ENCODE measurements at places on chromosomes 12 and 14.

GRCh38 chr14:53064475-53064874 is 88.6 kb downstream of the DDHD1 start:
- no peak for DNase-seq

DNA sequence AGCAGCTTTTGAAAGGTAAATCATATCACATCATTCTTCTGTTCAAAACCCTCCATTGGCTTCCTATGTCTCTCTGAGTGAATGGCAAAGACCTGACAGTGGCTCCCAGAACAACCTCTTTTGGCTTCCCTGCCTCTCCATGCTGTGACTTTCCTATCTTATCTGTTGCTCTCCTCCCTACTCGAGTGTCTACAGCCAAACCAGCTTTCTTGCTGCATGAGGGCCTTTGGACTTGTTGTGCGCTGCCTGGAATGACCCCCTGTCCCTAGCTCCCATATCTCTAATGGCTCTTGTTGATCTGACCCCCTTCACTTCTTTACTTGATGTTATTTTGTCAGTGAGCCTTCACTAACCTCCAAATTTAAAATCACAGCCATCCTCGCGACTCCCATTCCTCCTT is 2.5 kb downstream of the SYNE2 start:
- no peak for DNase-seq

DNA sequence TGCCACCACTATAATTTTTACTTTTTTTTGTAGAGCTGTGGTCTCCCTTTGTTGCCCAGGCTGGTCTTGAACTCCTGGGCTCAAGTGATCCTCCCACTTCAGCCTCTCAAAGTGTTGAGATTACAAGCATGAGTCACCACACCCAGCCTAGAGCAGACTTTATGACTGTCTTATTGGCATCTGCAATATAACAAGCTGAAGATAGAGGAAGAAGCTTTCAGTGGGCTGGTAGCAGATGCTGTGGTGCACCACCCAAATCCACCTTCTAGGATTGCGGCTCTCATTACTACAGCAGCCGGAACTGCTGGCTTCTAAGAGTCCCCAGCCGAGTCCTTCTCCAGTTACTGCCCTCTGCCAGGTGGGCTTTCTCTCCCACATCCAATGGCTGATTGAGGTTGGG is 7.6 kb upstream of the STK38L start:
- DNase-seq, result no peak

- no peak for DNase-seq
Measured at GRCh38 chr12:89529738-89530137, 3.9 kb upstream of the POC1B start.

DNA sequence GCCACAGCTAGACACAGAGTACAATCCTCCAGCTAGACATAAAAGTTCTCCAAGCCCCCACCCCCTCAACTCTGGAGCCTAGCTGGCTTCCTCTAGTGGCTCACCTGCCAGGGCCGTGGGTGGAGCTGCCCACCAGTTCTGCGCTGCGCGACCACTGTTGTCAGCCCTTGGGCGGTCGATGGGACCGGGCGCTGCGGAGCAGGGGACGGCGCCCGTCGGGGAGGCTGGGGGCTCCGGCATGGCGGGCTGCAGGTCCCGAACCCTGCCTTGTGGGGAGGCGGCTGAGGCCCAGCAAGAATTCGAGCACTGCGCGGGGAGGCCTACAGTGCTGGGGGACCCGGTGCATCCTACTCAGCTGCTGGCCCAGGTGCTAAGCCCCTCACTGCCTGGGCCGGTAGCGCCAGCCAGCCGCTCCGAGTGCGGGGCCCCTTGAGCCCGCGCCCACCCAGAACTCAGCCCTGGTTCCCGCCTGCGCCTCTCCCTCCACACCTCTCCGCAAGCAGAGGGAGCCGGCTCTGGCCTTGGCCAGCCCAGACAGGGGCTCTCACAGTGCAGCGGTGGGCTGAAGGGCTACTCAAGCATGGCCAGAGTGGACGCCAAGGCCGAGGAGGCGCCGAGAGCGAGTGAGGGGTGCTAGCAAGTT is 51.0 kb downstream of the RTN1 start:
- no peak for DNase-seq

GRCh38 chr14:76729258-76729657 is 32.0 kb upstream of the VASH1 start:
- no peak for DNase-seq

- no peak for DNase-seq
Measured at GRCh38 chr12:78340406-78340805, 509.7 kb downstream of the NAV3 start.

GRCh38 chr12:3261782-3262359 is 184.7 kb downstream of the TSPAN9 start:
- no peak for DNase-seq

GRCh38 chr12:69196302-69197288 is 42.8 kb upstream of the CPSF6 start:
- DNase-seq, result no peak

DNA sequence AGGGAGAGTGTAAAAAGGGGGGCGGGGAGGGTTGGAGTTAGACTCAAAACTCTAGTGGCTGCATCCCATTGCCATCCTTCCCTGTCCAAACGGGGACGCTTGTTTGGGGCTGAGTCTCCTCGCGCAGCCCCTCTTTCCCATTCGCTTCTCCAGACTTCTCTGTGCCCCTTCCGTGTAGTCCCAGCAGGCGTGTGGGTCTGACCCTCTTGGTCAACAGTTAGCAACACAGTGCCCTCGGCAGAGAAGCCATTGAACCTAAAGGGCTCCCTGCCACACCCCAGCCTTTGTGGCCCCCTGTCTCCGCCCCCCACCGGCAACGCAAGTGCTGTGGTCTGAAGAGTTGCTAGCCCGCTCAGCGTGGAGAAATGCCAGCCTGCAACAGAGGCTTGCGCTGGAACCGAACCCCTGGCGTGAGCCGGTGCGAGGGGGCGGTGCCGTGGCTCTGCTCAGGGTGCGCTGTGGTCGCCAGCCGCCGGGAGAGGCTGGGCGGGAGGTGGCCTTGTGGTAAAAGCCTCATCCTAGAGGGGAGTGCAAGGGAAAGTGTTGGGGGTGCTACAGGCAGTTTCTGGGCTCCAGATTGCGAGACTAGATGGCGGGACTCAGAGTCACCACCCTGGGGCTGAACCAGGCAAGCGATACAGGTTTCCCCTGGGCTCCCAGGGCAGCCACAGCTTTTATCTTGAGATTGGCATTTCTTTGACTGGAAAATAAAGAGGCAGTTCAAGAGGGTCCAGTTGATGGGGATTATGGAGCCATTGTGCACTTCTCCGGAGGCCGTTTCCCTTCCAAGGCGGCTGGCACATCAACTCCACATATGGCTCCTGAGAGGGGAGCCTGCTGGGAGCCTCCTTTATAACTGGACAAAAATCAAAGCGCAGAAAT is 2.1 kb downstream of the PLXNC1 start:
- DNase-seq, result no peak

DNA sequence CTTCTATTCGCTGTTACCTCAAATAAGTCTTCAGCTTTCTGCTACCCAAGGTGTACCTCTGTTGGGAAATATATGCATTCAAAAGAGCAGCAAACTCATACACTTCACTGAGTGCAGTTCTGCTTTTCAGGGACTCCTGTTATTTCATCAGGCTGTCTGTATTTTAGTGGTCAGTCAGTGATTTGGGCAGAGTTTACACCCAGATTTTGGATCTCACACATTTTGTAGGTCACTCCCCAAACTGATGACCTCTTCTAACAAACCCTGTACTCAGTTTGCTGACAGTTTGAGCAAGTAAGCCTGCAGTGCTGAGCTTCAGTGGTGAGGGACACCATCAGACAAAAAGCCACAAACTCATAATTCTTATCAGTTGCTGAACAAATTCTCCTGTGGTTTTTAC is 8.2 kb upstream of the WASHC4 start:
- no peak for DNase-seq

- DNase-seq, result no peak
Measured at GRCh38 chr12:112317481-112317880, 64.8 kb downstream of the HECTD4 start.

DNA sequence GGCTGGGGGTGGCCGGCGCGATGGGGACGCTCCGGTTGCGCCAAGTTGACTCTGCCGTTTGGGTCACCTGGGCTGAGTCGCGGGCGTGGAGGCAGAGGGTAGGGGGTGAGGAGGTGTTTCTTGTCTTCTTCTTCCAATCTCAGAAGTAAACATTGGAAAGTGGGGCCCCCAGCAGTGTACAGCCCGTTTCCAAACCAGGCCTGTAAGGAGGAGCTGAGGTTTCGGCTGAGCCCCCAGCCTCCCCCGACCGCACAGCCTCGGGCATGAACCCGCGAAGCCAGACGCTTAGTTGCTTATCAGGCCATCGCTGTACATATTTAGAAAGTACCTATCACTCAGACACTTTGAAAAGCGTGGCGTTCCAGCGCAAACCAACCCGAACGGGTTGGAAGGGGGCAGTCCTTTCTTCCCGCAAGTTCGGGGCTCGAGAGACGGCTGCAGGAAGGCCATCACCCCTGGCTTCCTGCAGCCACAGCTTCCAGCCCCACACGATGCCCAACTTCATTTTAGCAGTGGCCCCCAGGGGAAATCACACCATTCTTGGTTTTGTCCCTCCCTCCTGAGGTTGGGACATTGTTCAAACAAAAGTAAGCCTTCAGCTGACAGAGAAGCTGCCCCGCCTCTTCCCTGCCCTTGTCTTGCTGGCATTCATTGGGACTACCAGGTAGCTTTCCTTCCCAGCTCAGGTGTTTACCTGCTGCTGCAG is 164.1 kb downstream of the ZFP36L1 start:
- DNase-seq, result no peak

DNA sequence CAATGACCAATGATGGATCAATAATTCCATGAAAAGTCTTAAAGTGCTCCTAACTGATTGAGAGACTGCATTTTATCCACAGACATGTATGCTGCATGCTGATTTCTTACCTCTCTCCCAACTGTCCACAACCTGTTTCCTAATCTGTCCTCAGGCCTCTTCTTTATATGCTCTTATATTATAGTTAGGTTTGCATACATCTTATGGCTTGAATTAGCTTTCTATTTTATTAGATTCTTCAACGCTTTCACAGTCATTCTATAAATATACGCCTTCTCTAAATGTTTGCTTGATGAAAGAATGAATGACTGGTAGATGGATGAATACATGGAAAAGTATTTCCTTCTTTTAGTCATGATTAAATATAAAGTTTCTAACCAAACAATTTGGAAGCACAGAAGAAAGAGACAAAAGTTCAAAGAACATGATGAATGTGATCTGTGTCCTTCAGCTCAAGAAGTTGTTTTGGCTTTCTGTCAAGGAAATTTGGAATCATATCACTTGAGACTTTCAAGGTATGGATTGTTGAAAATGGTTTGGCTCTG is 91.8 kb upstream of the NPAS3 start:
- no peak for DNase-seq

GRCh38 chr12:45912774-45913173 is 77.6 kb downstream of the SCAF11 start:
- no peak for DNase-seq

- DNase-seq, result no peak
Measured at GRCh38 chr12:51868821-51869495, 18.9 kb upstream of the ANKRD33 start.

DNA sequence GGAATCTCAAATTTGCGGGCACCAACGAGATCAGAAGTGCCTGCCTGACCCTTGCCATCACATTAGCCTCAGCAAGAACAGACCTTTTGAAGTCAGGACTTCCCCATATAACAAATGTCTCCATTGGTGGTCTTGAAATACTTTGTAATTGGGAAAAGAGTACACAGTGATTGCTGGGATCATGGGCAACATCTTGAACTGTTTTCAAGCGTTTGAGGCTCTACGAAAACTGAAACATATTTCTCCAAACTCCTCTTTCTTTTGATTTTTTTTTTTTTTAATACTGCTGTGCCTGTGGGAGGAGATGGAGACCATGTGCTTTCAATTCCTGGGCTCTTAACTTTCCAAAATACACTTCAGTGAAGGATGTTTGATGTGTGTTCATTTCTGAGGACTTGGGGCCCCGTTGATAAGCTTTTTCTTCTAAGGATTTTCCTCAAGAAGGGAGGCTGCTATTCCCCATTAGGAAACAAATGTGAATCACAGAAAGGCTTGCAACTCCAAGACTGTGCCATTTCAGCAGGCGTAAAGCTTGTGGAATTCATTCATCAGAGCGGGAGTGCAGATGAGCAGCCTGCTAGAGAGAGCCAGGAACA is 94.5 kb downstream of the TMEM132C start:
- DNase-seq, result no peak

GRCh38 chr12:108356835-108357806 is 18.0 kb upstream of the CMKLR1 start:
- no peak for DNase-seq

GRCh38 chr14:100989924-100990323 is 86.4 kb upstream of the RTL1 start:
- DNase-seq, result no peak

- no peak for DNase-seq
Measured at GRCh38 chr12:92546635-92547348, 156.0 kb upstream of the PLEKHG7 start.

- no peak for DNase-seq
Measured at GRCh38 chr14:93085911-93086310, 29.8 kb downstream of the ITPK1 start.

DNA sequence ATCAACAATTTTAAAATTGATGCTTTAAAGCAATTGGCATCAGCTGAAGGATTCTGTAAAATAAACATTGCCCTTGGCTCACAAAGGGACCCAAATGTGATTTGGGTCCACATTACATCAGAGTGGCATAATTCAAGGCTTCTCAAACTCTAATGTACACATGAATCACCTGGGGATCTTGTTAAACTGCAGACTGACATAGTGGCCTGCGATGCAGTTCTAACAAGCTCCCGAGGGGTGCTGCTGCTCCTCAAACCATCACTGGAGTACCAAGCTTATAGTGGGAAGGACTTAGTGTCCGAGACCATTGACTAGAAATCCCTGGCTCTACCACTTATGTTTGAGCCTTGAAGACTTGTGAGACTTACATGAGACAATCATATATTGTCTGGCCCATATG is 31.8 kb upstream of the DNM1L start:
- DNase-seq, result no peak

DNA sequence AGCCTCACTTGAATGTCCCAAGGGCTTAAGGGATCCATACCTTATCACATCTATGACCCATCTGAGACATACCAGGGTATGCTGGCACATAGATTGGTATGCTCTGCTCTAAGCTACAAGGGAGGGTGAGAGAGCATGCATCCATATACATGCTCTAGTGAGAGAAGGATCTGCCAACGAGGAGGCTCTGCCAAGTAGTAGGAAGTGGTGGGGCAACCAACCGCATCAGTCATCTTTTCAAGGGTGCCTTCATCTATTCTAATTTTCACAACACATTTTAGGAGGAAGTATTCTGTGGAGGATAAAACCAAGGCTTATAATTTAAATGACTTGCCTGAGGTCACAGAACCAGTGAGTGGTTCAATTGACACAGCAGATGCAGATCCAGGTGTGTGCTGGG is 6.6 kb upstream of the PPM1A start:
- no peak for DNase-seq

- no peak for DNase-seq
Measured at GRCh38 chr12:10497602-10498001, 8.1 kb upstream of the EIF2S3B start.

DNA sequence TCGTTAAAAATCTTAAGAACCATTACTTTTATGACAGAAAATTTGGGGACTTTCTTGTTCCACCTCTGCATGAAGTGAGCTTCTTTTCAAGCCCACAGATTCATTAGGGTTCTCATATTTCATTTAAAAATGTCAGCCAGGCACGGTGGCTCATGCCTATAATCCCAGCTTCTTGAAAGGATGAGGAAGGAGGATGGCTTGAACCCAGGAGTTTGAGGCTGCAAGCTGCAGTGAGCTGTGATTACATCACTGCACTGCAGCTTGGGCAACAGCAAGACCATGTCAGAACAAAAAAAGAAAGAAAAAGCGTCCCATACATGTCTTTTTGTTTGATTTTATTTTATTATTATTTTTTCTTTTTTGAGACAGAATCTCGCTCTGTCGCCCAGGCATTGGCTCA is 43.4 kb upstream of the ATF1 start:
- DNase-seq, result no peak

GRCh38 chr12:110677206-110677911 is 11.6 kb downstream of the HVCN1 start:
- DNase-seq, result no peak

Measured in AG04449 (cell line).